ENCODE measurements at places on chromosomes 2 and 18. TPM values are rescaled to one million over a fixed set of nuclear protein-coding genes. Genes with fewer than 3 reads are reported as not detected.

The C1QL2 gene
- not detected for total RNA-seq

GRCh38 chr2:147364597-147364996, 480.2 kb upstream of the ACVR2A start:
- no peak for DNase-seq

DNA sequence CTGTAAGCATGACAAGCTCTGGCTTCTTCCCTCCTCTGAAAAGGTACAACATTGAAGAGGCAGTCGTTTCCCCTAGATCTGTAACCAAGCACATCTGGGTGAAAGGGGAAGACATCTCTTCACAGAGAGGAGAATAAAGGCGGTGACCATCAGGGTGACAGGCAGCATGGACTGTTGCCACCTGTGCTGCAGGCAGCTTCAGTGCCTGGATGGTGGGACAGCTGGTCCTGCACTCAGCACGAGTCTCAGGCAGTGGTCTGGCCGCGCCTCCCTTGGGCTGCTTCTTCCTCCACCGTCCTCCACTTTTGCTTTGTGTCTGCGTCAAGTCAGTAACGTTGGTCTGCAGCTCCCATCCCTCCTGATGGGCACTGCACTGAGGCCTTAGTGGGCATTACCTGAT, 264.4 kb downstream of the NEDD4L start:
- DNase-seq, result no peak

DNA sequence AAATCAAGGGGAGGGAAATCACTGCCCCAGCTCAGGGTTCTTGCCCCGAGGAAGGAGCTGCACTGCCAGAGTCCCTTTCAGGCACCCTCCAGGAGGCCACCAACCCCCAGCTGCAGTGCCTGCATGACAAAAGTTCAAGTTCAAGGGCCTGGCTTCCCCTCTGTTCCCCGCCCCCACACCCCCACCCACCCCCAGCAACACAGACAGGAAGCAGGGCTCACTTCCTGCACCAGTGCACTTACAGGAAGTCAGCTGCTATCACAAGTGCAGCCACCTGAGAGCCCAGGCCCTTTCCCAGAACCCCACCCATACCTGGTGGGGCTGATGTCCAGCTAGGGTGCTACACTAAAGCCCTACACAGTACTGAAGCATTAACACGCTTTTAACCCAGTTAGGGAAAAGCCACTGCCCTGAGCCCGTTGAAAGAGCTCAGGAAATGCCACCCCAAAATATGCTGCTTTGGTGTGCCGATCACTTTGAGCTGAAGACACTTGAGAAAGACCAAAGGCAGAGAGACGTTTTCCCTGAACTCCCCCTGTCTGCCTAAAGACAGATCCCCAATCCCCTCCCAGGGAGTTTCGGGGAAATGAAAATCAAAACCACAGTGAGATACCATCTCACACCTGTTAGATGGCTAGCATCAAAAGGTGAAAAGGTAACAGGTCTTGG, 109.9 kb upstream of the CAB39 start:
- DNase-seq, result no peak

GRCh38 chr2:55844986-55845385, 78.6 kb downstream of the EFEMP1 start:
- DNase-seq, result no peak
